ENCODE measurements at places on chromosomes 16 and 17.

DNA sequence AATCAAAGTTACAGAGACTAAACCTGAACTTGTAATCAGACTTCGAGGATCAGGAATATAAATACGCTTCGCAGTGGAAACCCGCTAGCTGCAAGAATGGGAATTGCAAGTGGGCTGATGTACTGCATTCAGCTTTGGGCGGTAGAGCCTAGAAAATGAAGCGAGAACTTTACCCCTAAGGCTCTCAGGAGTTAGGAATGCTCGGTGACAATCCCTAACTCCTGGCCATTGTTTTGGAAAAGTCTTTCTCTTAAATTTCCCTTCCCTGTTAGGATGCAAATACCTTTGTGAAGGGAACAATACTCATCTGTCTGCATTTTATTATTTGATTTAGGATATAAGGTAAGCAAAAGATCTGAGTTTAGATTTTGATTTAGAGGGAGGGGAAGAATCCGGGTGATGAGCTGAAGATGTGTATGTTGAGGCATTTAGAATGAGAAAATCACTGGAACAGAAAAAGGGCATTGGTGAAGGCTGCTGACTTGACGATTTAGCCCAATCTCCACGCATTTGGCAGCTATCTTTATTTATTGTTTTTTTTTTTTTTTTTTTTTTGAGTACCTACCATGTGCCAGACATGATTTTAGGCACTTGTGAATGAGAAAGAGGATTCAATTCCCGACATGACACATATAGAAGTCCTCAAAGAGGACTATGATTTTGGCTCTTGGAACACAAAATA, 2.2 kb upstream of the TOX3 start:
- DNase-seq, result no peak

- no peak for DNase-seq
Measured at GRCh38 chr17:78263063-78263735, 31.8 kb downstream of the TMEM235 start.

DNA sequence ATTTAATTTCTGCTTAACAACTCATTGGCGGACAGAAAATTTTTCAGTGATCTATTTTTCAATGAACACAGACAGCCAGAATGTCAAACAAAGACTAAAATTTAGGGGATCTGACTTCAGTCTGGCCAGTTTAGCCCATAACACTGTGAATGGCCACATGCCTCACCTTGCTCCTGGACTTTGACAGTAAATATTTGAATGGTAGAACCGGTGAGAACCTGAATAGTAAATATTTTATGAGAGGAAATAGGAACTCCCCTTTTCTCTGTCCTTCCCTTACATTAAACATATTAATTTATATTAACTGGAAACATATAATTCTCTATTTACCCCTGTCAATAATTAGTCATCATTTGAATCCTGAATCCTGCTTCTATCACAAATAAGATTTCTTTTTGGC, 942.1 kb downstream of the KCNJ2 start:
- no peak for DNase-seq

- DNase-seq, result no peak
Measured at GRCh38 chr17:69605571-69605970, 191.1 kb downstream of the MAP2K6 start.

GRCh38 chr17:28042721-28043291, 329 bp downstream of the NLK start:
- no peak for DNase-seq

DNA sequence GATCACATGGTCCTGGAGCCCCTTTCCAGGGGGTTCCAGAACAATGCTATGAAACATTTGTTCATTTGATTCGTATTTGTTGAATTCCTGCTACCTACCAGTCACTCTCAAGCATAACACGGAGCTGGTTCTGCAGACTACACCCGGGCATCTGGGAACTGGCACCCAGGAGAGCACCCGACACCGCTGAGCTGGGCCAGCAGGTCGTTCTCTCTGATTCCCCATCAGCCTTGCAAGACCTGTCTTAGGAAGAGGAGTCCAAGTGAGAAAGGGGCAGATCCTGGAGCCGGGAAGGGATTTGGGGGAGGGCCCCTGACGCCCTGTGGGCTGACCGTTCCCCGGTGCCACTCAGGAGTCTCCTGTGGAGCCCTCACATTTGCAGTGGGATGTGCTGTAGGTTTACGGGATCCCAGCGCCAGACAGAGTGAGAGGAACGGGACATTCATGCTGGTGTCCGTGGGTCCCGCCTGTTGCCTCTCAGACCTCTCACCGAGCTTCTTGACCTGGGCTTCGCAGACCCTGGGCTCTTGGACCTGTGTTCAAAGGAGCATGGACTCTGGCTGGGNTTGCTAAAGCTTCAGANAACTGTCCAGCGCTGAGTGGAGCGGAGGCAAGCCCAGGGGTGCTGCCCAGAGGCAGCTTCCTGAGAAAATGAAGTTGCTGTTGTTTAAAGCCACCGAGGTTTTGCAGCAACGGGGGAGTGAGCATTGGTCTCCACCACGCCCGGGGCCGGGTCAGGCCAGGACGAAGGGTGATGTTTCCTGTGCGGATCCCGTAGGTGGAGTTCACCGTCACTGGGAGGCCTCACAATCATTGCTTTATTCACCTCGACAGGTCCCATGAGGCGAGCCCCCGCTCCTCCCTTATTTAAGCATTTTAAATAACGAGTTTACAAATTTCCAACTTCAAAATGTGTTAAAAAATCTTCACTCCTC, 49.2 kb downstream of the METRNL start:
- DNase-seq, result no peak
